ENCODE measurements at places on chromosomes 7 and 10. TPM values are rescaled to one million over a fixed set of nuclear protein-coding genes. Genes with fewer than 3 reads are reported as not detected.

PRSS37 gene
- polyA plus RNA-seq, result 0.68 TPM

PRF1 gene
- polyA plus RNA-seq, result 3.2 TPM

TSPAN12 gene
- polyA plus RNA-seq, result 43.5 TPM

CALHM3 gene
- not detected for polyA plus RNA-seq

TACR2 gene
- 0.48 TPM for polyA plus RNA-seq

PDCD4 gene
- polyA plus RNA-seq, result 311 TPM

CFAP58 gene
- polyA plus RNA-seq, result 2.2 TPM

RAPGEF5 gene
- polyA plus RNA-seq, result 76.8 TPM

CYP3A4 gene
- 0.20 TPM for polyA plus RNA-seq

- H3K4me1 ChIP-seq, result peaks cover 29% of the 10 kb centered on the region
- no peak overlapping the region for H3K27ac ChIP-seq
- no peaks in the 10 kb centered on the region for H3K36me3 ChIP-seq
Observed at GRCh38 chr7:74294191-74294998, 5.2 kb downstream of the CLIP2 start.

DNA sequence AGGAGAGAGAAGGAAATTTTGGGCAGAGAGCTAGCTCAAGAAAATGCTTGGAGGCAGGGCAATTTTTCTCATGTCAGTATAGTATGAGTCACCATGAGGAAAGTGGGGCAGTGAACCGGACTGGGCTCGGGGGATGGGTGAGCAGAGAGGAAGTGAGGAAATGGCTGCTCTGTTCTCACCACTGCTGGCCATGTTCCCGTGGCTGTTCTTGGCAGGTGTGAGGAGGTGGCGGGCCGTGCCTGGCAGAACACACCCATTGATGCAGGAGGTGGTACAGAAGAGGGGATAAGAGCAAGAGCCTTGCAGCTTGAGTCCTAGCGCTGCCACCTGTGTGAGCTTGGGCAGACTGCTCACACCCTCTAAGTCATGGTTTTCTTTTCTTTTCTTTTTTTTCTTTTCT, 304.4 kb upstream of the LYZL1 start:
- H3K27me3 ChIP-seq, result no peaks in the 10 kb centered on the region
- peak; percentile 89 for DNase-seq
- H3K4me3 ChIP-seq, result no peak overlapping the region
- H3K4me1 ChIP-seq, result peaks cover 3% of the 10 kb centered on the region
- no peak overlapping the region for H3K27ac ChIP-seq

DNA sequence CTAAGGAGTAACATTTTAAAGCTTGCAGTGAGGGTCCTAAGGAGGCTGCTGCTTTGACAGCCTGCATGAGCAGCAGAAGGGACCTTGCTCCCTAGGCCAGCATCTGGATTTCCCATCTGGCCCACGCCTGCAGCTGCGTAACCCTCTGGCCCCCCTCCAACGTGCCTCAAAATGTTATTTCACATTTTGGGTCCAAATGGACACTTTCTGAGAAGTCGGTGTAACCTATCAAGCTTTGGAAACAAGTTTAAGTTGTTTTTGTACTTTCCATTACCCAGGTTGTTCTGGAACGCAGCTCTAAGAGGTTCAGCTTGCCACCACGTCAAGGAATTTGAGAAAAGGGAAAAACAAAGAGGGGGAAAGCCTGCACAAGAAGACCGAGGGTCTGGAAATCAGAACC, 338.3 kb downstream of the KCNMA1 start:
- H3K27me3 ChIP-seq, result no peaks in the 10 kb centered on the region
- H3K4me3 ChIP-seq, result no peak overlapping the region
- DNase-seq, result no peak
- H3K4me1 ChIP-seq, result no peaks in the 10 kb centered on the region
- H3K36me3 ChIP-seq, result no peaks in the 10 kb centered on the region
- no peak overlapping the region for H3K27ac ChIP-seq

DNA sequence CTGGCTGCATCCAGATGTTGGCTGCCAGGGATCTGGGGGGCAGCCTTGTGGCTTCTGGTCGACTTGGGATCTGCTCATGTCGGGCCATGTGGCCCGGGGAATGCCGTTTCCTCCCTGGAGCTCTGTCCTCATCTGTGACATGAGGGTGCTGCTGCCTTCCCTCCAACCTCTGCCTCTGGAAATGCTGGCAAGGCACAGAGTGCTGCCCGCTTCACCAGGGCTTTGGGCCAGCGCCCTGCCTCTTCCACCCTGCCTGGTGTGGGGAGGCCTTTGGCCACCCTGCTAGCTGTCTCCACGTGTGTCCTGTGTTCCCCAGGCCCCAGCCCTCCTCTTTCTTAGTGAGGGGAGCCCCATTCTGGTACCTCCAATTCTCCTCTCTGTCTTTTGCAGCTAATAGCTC, 5.8 kb upstream of the SMARCD3 start:
- no peak overlapping the region for H3K27ac ChIP-seq
- no peaks in the 10 kb centered on the region for H3K27me3 ChIP-seq
- no peak overlapping the region for H3K4me3 ChIP-seq
- peaks cover 31% of the 10 kb centered on the region for H3K4me1 ChIP-seq
- no peak for DNase-seq

DNA sequence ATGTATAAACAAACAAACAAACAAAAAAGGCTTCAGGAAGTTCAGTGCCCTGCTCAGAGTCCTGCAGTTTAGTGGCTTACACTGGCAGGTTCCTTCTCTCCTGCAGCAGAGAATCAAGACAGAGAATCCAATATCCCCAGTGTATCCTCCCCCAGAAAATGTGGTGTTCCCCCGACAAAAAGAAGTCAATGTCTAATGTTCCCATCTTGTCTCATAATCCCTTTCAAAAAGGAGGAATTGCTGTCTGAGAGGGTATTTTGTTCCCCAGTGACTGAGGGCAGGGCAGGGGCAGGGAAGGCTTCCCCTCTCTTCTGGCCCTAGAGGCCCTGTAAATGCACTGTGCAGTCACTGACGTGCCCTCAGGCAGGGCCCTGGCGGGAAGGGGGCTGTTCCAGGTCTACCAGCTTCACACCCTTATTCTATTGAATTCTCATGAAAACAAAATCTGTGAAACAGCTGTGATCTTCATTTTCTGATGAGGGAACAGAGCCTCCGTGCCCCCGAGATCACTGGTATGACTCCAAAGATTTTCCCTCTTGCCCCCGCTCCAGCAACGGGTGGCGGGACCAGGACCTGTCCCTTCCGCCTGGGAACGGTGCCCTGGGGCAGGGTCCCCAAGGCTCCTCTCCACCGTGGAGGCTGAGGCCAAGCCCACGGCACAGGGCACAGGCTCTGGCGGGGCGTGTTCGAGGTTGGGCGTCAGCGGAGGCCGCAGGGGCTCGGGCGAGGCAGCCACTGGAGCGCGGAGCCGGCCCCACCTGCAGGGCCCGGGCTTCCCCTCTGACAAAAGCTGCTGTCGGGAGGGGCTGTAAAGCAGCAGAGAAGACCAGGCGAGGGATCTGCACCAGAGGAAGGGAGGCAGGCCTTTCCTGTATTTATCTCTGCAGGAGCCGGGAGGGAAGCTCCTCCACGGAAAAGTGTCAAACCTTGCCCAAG, 13.4 kb upstream of the WDFY4 start:
- H3K27ac ChIP-seq, result no peak overlapping the region
- no peaks in the 10 kb centered on the region for H3K4me1 ChIP-seq
- no peak overlapping the region for H3K4me3 ChIP-seq

DNA sequence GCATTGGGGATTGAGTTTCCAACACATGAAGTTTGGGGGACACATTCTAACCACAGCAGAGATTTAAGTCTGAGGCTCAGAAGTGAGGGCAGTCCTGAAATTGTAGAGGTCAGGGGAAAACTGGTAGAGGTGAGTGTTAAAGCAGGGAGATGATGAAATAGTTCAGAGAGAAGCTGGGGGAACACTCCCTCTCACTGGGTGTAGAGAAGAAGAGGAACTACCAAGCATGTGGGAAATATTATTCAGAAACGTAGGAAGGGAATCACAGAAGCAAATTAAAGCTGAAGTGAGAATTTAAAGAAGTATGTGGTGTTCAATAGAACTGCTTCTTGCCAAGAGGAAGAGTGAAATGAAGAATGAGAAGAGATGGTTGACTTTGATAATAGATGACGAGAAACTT, 121.5 kb upstream of the FAM3C start:
- no peaks in the 10 kb centered on the region for H3K27me3 ChIP-seq
- no peaks in the 10 kb centered on the region for H3K4me1 ChIP-seq
- no peaks in the 10 kb centered on the region for H3K36me3 ChIP-seq
- H3K27ac ChIP-seq, result no peak overlapping the region
- no peak overlapping the region for H3K4me3 ChIP-seq
- no peak for DNase-seq

DNA sequence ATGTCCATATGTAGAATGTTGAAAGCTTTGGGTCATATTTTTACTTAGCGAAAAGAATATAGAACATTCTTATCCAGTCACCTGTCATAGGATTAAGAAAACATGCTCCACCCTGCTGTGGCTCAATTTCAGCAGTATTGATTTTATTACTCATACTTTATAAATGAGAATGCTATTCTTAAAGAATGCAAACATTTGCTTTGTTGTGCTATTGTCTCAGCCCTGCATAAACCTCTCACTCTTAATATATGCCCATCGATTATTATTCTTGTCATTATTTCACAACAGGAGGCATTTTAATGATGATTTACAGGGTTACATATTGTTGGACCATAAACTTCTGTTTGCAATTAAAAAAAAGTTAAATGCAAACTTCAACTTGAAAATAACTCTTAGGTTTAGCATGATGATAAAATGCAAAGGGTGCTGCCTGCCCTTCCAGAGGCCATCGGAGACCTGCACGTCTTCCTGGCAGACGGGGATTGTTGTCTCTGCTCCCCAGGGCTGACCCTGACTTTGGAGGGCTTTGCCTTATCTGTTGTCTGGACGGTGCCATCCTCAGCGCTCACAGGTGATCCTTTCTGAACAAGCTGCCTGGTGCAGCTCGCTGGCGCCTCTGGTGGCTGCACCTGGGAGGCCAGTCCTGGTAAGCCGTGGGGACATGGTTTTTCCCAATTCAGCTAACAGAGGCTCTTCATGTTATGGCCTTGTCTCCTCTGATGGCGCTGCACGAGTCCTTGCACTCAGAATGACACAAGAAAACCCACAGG, 50.0 kb upstream of the SHH start:
- DNase-seq, result peak; percentile 40
- H3K36me3 ChIP-seq, result no peaks in the 10 kb centered on the region
- H3K27me3 ChIP-seq, result peaks cover 9% of the 10 kb centered on the region
- no peak overlapping the region for H3K4me3 ChIP-seq

DNA sequence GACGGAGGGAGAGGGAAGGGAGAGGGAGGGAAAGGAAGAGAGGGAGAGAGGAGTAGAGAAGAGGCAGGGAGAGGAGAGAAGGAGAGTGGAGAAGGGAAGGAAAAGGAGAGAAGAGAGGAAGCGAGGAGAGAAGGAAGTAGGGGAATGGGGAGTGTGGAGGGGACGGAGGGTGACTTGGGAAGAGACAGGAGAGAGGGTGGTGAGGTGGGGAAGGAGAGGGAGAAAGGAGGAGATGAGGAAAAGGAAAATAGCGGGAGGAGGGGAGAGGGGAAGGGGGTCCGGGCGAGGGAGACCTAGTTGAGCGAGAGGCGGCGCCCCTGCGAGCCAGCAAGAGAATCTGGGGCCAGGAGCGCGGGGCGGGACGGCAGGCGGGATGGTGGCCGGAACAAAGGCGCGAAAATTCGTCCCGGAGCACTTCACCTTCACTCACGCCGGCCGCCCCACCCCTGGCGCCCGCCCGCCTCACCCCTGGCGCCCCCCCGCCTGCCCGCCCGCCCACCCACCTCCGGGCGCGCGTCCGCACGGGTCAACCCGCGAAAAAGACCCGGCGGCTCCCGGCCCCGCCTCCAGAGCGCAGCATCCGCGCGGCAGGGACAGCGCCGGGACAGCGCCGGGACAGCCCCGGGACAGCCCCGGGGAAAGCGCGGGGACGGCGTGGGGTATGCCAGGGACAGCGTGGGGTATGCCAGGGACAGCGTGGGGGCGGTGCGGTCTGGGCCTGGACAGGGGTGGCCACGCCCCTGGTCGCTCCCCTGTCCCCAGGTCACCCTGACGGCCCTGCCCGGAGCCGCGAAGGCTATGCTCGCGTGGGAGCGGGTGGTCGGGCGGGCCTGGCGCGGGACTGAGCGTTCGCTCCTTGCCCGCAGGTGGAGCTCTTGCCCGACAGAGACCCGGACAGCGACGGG, 4.2 kb downstream of the VSTM2A start:
- peak; percentile 77 for DNase-seq
- H3K36me3 ChIP-seq, result no peaks in the 10 kb centered on the region
- H3K27me3 ChIP-seq, result peaks cover 74% of the 10 kb centered on the region

- H3K27me3 ChIP-seq, result no peaks in the 10 kb centered on the region
- no peak overlapping the region for H3K27ac ChIP-seq
- no peaks in the 10 kb centered on the region for H3K36me3 ChIP-seq
- no peak for DNase-seq
- no peaks in the 10 kb centered on the region for H3K4me1 ChIP-seq
- no peak overlapping the region for H3K4me3 ChIP-seq
Observed at GRCh38 chr10:130727766-130728490, 583.6 kb downstream of the TCERG1L start.

DNA sequence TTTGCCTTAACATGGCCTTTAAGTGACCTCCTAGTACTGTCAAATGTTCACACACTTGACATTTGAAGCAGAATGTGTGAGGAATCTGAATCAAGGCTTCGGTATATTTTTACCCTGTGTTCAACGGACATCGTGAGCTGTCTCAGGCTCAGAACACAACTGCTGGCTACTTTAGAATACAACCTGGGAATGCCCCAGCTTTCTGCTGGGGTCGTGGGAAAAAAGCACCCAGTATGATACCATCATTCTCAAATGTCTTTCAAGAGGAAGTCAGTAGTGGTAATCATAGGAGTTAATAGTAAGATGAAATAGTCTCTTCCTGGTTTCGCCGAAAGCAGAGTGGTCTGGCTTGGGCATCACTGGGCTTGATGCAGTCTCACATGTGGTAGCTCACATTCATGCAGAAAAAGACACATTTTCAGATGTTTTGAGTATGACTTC, 67.2 kb downstream of the CREB5 start:
- no peak overlapping the region for H3K4me3 ChIP-seq
- H3K4me1 ChIP-seq, result no peaks in the 10 kb centered on the region
- no peaks in the 10 kb centered on the region for H3K36me3 ChIP-seq
- DNase-seq, result no peak
- H3K27me3 ChIP-seq, result no peaks in the 10 kb centered on the region

- no peaks in the 10 kb centered on the region for H3K4me1 ChIP-seq
- DNase-seq, result no peak
- H3K4me3 ChIP-seq, result no peak overlapping the region
- no peaks in the 10 kb centered on the region for H3K27me3 ChIP-seq
Observed at GRCh38 chr7:97149843-97150242, 32.3 kb downstream of the SDHAF3 start.

Measured in left lung (tissue), 14 donors.